Nucleus accumbens (tissue), 56 donors: ENCODE measurements at places on chromosomes 3 and 15.

DNA sequence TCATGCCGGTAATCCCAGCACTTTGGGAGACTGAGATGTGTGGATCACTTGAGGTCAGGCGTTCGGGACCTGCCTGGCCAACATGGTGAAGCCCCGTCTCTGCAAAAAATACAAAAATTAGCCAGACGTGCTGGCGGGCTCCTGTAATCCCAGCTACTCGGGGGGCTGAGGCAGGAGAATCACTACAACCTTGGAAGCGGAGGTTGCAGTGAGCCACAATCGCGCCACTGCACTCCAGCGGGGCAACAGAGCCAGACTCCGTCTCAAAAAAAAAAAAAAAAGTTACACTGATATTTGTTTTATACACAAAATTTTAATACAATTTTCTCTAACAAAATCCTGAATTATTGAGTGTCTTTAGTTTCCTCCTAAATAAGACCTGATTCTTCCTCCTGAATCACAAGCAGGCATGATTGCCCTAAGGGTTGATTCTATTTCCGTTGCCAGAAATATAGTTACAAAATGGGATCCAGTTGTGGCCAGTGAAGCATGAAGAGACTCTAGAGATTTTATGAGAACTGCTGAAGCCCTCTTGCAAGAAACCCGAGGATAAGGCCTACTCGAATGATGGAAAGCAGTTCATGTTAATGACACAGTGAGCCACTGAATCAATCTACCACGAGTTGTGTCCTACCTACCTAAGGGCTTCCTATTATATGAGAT lies 9.6 kb upstream of the SMARCC1 start:
- no peak for DNase-seq

DNA sequence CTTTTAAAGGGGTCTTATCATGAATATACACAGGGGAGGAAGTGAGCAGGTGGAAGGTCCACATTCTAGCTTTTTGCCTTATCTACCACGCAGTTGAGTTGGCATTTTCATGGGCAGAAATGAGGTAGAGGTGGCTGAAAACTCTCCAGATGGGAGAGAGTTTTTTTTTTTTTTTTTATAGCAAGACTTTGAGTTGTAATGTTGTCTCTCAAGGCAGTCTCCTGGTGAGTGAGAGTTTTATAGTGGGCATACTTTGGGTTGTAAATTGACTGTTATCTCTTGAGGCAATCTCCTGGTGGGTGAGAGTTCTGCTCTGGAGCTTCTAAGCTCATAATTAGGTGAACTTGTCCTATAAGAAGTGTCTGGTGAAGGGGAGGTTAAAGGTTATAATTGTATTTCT lies 191.7 kb upstream of the NAALADL2 start:
- DNase-seq: no peak

DNA sequence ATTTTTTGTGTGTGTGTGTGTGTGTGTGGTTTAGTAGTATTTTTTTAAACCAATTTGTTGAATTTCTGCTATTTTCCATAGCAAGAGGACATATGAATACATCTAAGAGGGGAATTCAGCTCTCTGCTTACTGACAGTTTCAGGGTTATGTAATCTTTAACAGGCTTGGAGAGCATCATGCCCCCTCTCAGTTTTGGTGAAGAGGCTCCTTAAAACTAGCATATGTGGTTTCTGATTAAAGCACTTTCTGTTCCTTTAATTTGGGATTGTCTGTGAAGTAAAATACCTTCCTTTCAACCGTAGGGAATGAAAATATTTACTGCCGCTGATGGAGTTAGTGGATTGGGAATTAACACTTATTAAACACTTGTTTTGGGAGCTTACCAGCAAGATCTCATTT lies 19.4 kb upstream of the NFKBIZ start:
- DNase-seq: no peak

DNA sequence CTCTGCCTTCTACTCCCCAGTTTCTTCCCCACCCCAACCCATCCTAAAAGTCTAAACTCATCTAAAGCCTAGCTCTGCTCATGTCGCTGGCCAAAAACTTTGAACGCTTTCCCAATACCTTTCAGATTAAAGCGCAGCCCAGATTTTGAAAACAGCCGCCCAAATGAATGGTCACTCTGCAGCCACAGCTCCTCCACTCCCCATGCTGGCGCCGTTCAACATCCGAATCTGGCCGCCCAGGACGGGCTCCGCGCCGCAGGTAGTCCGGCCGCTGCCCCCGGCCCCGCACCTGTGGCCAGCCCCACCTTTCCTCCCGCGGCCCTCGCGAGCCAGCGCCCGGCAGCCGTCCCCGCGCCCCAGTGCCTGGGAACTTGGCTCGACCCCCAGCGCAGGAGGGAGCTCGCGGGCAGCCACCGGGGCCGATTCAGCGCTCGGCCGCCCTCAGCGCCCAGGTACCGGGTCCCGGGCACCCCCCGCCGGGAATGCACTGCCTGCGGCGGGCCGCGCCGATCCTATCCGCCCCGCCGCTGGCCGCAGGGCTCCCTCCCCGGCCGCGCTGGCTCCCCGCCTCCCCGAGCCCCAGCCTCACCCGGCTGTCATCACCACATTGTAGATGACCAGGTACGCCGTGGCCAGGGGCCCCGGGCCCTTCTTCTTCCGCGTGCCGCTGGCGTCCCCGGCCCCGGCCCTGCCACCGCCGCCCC lies 417 bp downstream of the HACD2 start:
- DNase-seq: peak; percentile 73

DNA sequence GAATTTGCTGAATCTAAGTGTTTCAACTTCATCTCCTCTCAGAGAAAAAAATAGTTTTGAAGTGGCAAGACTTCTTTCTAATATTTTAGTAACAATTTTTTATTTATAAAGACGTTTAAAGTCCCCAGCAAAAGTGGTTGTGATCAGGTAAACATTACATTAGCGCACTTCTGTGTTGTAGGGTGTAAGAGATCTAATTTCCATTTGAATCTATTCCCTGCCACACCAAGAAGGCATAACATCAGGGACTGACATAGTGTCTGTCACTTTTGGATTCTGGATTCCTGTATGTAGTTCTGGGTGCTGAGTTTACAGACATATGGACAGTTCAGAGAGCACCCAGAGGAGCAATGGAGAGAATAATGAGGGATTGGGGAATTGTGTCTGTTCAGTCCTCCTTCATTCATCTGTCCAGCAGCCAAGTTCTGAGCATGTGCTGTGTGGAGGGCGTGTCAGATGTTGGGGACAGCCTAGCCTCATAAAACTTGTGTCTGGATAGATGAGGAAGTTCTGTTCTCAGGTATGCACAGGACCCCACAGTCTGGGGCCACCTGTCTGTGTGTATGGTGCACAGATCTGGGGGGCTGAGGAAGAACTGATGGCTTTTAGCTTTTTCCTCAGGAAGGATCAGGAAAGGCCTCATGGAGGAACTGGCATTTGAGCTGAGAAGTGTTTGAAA lies 65.6 kb downstream of the MAP2K5 start:
- DNase-seq: no peak

- DNase-seq: no peak
These were observed 204.1 kb downstream of the CADM2 start for GRCh38 chr3:85162905-85163304.

- no peak for DNase-seq
These were observed 28.5 kb downstream of the CALML4 start for GRCh38 chr15:68176601-68177000.
